ENCODE measurements at places on chromosomes 3 and 15.

DNA sequence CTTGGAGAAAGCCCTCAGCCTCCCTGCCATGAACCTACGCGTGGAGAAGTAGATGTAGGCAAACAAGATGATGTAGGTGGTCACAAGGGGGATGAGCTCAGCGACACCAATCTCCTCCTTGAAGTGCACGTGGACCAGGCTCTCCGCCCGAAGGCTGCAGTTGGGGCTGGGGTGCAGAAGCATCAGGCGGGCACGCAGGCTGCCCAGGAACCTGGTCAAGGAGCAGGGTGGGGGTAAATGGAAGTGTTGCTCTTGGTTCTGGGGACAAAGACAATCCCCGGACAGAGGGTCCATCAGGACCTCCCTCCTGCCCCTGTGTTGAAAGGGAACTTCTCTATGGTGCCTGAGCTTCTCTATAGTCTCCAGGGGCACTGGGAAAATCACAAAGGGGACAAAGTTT, 45.1 kb downstream of the PTPN23 start:
- DNase-seq, result no peak

DNA sequence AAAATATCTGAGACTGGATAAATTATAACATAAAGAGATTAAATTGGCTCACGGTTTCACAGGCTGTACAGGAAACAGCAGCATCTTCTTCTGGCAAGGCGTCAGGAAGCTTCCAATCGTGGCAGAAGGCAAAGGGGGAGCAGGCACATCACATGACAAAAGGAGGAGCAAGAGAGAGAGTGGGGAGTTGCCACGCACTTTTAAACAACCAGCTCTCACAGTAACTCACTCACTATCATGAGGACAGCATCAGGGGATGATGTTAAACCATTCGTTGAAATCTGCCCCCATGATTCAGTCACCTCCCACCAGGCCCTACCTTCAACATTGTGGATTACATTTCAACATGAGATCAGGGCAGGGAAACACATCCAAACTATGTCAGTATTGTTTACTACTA, 114.5 kb upstream of the SPATA16 start:
- DNase-seq, result no peak

DNA sequence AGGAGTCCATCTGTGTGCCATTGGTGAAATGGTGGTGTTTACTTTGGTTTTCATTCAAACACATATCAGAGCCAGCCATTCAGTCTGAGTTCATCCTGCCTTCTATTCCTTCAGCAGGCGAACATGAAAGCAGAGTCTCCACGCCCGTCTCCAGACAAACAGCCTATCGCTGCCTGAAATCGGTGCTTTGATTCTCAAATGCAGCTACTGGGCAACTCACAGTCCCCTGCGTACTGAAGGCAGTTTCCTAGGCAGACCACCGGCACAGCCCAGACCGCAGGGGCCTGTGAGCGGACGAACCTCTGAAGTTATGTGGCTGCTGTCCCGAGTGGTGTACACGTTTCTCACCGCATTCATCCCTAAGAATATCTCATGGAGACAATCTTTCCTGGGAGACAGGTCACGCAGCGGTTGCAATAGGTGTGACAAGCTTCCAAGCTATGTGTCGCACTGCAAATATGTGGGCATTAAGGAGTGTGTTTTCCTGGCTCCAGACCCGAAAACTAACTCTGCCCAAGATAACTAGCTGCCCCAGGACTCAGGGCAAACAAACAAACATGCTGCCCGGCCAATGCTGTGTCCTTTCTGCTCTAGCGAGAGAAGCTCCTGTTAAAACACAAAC, 16.9 kb upstream of the RYR3 start:
- DNase-seq, result no peak

DNA sequence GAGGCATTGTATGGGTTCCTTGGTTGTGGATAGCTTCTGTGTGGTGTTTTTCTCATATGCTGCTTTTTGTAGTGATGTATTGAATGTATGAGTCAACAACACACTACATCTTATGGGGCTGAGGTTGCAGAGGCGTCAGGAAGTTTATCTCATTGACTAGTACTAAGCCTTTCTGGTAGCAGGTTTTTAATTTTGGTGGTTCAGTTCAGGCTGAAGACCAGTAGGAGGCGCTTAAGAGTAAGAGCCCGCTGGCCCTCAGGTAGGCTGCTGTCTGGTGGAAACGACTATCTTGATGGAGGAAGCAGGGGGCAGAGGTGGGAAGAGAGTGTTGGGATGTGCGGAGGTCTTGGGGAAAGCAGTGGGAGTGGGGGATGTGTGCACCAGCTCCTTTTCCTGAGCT, 62.4 kb downstream of the RTP4 start:
- no peak for DNase-seq

- DNase-seq, result no peak
Observed at GRCh38 chr15:61138156-61138555, 90.9 kb downstream of the RORA start.
